ENCODE measurements at places on chromosomes 5 and 9.

GRCh38 chr9:87792831-87793288 is 66.9 kb downstream of the CTSL start:
- peak; percentile 84 for DNase-seq

- no peak for DNase-seq
Measured at GRCh38 chr5:146005723-146006122, 69.3 kb downstream of the SH3RF2 start.

DNA sequence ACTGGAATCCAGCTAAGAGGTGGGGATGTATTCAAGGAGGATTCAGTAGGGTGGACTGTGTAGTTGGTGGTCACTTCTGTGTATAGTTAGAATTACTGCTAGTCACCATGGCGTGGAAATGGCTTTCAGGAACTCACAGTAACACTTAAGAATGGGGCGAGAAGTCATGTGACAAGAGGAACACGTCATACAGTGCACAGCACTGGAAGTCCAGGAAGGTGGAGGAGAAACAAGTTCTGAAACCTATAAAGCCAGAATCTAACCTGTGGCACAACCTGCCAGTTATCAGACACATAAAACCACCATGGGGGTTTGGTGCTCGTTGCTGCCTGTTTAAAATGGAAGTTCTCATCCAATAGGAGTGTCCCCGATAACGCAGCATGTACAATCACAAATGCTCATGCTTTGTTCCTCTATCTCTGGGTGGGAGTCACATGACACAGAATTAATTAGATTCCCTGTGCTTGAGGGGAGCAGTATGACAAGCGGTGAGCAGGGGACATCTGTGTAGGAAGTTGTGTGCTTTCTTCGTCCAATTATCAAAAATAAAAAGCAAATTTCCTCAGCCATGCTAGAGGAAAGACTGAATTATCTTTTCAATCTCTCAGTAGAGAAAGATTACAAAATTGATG is 193.0 kb downstream of the SPOCK1 start:
- no peak for DNase-seq

GRCh38 chr5:26645659-26646058 is 392.7 kb downstream of the CDH9 start:
- DNase-seq: no peak

DNA sequence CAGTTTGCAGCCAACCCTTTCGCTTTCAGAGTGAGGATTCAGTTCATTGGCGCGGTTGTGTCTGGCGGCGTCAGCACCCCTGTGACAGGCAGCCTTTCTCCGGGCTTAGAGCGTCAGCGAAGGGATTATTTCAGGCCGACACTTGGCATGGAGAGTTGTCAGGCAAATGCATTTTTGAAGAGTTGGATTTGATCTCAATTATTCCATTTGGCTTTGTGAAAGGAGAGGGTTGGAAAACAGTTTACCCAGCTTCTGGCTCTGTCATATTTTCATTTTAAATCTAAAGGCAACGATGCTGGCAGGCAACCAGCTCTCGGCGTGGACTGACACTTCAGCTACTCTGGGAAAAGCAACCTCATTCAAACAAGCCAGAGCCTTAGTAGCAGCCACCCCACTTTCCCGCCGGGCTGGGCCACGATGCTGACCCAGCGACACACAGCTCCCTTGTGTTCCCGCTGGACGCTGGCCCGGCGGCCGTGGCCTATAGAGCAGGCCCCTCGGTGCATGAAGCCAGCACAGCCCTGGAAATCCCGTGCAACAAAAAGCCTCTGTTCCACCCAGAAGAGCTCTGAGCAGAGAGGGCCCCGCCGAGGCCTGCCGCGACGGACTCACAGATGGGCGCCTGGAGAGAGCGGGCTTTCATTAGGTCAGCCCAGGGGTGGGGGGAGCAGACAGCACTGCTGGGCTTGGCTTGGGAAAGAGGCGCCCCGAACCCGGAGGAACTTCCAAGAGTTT is 28.9 kb upstream of the LPCAT1 start:
- no peak for DNase-seq

DNA sequence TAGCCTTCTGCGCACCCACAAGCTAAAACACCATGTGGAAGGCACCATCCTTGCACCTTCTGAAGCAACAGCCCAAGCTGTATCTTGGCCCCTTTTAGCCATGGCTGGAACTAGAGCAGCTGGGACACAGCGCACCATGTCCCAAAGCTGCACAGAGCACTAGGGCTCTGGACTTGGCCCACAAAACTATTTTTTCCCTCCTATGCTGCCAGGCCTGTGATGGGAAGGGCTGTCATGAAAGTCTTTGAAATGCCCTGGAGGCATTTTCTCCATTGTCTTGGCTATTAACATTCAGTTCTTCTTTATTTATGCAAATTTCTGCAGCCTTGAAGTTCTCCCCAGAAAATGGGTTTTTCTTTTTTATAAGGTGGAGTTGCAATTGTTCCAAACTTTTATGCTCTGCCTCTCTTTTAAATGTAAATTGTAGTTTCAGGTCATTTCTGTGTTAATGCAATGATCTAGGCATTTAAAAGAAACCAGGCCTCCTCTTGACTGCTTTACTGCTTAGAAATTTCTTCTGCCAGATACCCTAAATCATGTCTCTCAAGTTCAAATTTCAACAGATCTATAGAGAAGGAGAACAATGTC is 996.3 kb downstream of the TAF11L14 start:
- no peak for DNase-seq

DNA sequence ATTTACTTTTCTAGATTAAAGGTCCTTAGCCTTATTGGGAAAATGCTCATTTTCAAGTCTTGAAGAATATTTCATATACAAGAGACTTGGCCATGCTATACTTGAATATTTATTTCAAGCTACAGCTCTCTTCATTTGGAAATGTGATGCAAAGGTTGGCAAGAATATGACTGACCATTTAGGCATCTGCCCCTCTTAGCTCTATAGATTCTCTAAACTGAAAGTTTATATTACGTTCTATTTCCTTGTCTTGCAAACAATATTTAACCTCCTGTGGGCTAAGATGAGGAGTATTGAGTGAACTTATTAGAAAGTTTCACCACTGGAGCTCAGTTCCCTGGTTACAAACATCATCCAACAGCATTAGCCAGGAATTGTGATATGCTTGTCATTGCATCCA is 593.1 kb downstream of the MAT2B start:
- no peak for DNase-seq

- DNase-seq: no peak
Measured at GRCh38 chr9:113600023-113600823, 136.7 kb downstream of the RGS3 start.

DNA sequence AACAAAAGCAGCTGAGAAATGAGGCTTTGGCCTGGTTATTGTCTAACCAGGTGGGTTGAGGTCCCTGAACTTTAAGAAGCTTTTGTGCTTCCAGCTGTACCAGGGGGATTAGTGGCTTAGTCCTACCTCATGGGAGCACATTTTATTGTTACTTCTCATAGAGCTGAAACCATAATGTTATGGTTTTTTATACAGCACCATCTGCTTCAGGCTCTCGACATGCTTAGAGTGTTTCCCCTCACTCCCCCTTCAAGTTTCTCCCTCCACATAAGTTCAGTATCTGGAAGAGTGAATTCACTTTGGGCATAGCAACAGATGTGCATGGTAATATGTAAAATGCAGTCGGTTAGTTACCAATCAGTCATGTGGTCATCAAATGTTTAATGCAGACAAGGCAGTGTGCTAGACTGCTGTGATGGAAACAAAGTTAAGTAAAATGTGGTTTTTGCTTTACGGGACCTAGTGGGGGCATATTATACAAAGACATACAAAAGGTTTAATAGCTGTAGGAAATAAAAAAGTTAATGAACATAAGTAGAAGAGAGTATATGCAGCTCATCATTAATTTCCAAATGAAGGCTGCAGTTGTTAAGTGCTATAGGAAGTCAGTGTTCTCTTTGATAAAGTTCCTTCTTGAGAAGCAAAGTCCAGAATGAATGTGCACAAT is 95.9 kb upstream of the SPRY4 start:
- DNase-seq: no peak

GRCh38 chr5:133116601-133117000 is 64.8 kb downstream of the HSPA4 start:
- no peak for DNase-seq

DNA sequence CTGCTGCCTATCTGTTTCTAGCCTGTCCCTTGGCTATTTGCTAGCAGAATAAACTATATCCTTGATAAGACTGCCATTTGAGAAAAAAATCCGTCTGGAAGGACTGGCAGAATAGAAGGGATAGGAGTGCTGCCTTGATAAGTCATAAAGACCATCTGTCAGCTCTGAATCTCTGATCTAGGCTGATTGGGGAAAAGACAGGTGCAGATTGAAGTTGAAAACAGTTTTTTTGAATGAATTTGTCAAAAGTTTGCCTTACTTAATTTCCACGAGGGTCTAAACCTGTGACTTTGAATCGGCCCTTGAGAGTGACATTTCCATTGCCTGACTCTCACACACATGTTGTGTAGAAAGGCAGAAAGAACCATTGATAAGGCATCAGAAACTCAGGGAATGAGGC is 218.6 kb downstream of the MAN2A1 start:
- DNase-seq: no peak

DNA sequence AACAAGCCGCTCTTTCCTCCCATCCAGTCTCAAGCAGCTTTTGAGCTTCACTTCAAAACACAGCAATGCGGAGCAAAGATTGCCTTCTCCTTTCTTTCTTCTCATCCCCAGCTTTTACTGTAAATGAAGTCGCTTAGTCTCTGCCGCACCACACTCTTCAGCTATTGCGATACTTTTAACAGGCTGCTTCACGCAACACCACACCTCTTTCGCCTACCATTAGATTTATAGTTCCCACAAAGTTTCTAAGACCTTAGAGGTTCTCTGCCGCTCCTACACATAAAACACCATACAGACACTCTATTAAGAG is 711 bp downstream of the PGGT1B start:
- DNase-seq: peak; percentile 5

DNA sequence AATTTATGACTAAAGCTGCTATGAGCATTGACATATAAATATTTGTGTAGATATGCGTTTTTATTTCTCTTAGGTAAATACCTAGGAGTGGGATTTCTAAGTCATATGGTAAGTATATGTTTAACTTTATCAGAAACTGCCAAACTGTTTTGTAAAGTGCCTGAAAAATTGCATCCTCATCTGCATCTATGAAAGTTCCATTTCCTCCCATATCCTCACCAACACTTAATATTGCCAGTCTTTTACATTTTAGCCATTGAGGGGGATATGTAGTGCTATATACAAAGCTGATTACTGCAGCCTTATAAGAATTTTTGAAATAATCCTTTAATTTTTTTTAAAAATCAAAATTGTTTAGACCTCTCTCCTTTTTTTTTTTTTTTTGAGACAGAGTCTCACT is 123.1 kb upstream of the SPRY4 start:
- no peak for DNase-seq

DNA sequence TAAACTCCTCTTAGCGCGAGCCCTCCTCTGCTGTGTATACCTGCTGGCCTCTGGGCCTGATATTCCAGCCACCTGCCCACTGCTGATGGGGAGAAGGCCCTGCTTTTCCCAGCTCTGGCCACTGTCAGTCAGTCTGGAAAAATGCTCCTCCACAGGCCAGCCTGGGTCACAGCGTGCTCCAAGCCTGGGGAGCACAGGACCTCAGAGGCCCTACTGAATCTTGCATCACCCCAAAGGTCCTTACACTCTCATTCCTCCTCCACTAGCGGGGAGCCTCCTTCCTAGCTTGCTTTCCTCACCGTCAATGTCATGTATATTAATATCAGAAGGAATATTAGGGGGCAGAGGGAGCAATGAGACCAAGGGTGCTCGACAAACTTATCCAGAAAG is 73.7 kb downstream of the SHB start:
- no peak for DNase-seq

- no peak for DNase-seq
Measured at GRCh38 chr9:33364127-33364526, 38.2 kb downstream of the AQP7 start.

DNA sequence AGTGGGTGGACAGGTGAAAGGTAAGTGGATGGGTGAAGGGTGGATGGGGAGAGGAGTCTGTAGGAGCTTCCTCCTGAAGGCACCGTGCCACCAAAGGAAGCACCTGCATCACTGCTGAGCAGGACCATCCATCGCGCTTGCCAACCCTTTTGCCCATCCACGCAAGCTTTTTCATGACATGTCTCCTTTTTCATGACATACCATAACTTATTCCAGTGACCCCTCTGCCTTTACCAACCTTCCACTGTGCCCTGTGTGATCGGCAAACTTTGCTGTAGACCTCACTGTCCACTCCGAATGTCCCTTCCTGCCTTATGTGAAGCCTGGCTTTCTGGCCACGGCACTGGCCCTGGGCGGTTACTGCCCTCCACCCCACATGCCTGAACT is 13.4 kb downstream of the FLT4 start:
- DNase-seq: no peak

DNA sequence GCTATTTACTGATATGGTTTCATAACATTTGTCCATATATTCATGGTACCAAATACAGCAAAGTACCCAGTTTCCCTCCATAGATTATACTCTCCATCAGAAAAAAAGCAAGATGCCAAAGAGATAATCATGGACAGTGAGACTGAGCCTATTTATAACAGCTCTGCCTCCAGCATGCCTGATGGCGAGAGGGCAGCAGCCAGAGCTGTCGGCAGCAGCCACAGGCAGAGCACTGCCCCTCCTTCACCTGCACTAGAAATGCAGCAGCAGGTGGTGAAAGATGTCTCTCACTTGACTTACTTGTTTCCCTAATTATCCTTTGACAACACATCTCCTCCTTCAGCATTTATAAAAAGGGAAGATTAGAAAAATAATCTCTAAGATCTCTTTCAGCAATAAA is 32.4 kb downstream of the CTNNAL1 start:
- no peak for DNase-seq

GRCh38 chr5:116765441-116765840 is 190.8 kb upstream of the SEMA6A start:
- DNase-seq: peak; percentile 10

DNA sequence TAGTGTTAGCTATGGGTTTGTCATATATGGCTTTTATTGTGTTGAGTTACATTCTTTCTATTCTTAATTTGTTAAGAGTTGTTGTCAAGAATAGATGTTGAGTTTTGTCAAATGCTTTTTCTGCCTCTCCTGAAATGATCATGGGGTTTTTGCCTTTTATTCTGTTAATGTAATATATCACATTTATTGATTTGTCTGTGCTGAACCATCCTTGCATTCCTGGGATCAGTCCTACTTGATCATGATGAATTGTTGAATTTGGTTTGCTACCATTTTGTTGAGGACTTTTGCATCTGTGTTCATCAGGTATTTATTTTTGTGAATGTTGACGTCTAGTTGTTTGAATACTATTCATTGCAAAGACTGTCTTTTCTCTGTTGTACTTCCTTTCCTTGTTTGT is 23.9 kb downstream of the RIC1 start:
- DNase-seq: peak; percentile 18

GRCh38 chr5:102106599-102106998 is 189.5 kb downstream of the SLCO4C1 start:
- no peak for DNase-seq

DNA sequence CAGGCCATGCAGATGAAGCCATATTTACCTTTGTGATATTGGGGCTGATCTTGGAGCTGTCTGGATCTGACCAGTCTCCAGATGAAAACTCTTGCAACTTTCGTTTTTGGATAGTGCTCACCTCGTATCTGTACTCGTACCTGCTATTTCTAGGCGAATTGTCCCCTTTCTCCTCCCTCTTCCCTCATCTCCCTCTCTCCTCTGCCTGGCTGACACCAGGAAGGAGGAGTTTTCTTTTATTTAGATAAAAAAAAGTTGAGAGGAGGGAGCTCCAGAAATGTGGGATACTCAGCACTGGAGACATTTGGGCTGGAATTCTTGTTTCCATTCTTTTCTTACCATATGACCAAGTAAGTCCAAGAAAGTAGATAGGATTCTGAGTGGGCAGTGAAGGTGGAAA is 54.6 kb upstream of the ABL1 start:
- DNase-seq: no peak

Data from A549 (cell line).